ENCODE measurements at places on chromosomes 5 and 9.
A peak's percentile ranks its signal among the peaks of the same experiment; 100 is the strongest.

GRCh38 chr9:121367306-121368137 lies 2.5 kb downstream of the STOM start:
- peak overlapping the region; percentile 98 for H3K27ac ChIP-seq
- H3K4me3 ChIP-seq: peak overlapping the region; percentile 94
- H3K4me1 ChIP-seq: peaks cover 17% of the 10 kb centered on the region
- no peak for DNase-seq
- H3K36me3 ChIP-seq: no peaks in the 10 kb centered on the region

DNA sequence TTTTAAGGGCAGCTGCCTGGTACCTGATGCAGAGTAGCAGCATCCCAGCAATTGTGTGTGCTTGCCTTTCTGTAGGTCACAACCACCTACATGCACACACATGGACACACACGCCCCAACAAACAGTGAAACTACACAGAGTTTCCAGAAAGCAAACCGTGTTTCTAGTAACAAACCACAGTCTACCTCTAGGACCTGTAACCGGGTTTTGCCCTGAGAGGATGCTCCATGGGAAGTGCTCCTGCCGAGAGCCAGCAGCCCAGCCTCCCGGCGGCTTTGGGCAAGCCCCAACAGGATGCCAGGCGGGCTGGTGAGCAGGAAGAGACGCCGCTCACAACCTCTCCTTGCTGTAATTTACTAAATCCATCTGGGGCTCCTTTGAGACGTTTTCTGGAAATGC lies 4.1 kb upstream of the TCF7 start:
- peak overlapping the region; percentile 97 for H3K4me3 ChIP-seq
- H3K27me3 ChIP-seq: no peaks in the 10 kb centered on the region
- no peak for DNase-seq
- H3K36me3 ChIP-seq: no peaks in the 10 kb centered on the region

GRCh38 chr5:101678481-101679193 lies 617.4 kb downstream of the SLCO4C1 start:
- no peak overlapping the region for H3K27ac ChIP-seq
- DNase-seq: peak; percentile 23
- H3K27me3 ChIP-seq: peaks cover 3% of the 10 kb centered on the region
- H3K36me3 ChIP-seq: no peaks in the 10 kb centered on the region
- no peaks in the 10 kb centered on the region for H3K4me1 ChIP-seq
- H3K4me3 ChIP-seq: no peak overlapping the region

GRCh38 chr5:130759061-130759460 lies 406.0 kb downstream of the HINT1 start:
- no peak for DNase-seq
- H3K27me3 ChIP-seq: peaks cover 6% of the 10 kb centered on the region
- no peak overlapping the region for H3K27ac ChIP-seq
- no peaks in the 10 kb centered on the region for H3K4me1 ChIP-seq
- no peak overlapping the region for H3K4me3 ChIP-seq

GRCh38 chr5:131545845-131546244 lies 89.2 kb downstream of the RAPGEF6 start:
- no peak for DNase-seq
- H3K4me1 ChIP-seq: peaks cover 70% of the 10 kb centered on the region
- no peaks in the 10 kb centered on the region for H3K27me3 ChIP-seq
- H3K36me3 ChIP-seq: peaks cover 13% of the 10 kb centered on the region
- H3K27ac ChIP-seq: peak overlapping the region; percentile 94

GRCh38 chr5:143355710-143356109 lies 47.8 kb downstream of the NR3C1 start:
- DNase-seq: peak; percentile 78
- peaks cover 85% of the 10 kb centered on the region for H3K4me1 ChIP-seq
- H3K4me3 ChIP-seq: no peak overlapping the region
- H3K27ac ChIP-seq: peak overlapping the region; percentile 83
- H3K27me3 ChIP-seq: no peaks in the 10 kb centered on the region

DNA sequence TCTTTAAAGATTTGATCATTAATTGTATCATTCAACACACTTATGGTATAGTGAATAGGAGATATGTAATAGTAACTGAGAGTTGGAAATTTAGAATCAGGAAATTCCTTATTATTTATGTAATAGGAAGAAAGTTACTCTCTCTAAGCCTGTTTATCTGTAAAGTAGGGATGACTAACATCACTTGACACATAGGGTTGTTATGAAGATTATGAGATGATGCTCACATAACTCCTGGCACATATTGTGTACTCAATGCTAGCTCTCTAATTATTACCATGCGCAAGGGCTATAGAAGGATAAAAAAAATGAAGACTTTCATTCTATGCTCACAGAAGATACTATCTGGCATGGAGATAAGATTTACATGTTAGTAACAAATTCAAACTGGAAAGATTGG lies 149.9 kb downstream of the ISOC1 start:
- no peaks in the 10 kb centered on the region for H3K36me3 ChIP-seq
- no peak overlapping the region for H3K4me3 ChIP-seq
- H3K27ac ChIP-seq: no peak overlapping the region
- H3K27me3 ChIP-seq: no peaks in the 10 kb centered on the region

DNA sequence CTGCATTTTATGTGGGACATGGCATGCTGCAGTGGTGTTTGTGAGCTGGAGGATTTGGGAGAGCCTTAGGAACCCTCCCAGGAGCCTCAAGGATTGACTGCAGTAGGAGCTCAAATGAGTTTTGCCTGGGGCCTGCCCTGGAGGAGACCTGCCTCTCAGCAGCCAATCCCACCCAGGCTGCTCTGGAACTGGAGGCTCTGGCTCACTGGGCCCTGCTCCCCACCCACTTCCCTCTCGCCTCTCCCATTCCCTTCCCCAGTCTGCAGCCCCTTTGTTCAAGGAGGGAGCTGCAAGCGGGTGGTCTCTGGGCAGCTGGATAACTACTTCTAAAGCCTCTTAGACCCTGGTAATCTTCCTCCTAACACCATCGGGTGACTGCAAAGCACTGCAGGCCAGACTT lies 24.2 kb downstream of the KCNIP1 start:
- H3K36me3 ChIP-seq: no peaks in the 10 kb centered on the region
- H3K4me1 ChIP-seq: no peaks in the 10 kb centered on the region
- DNase-seq: no peak
- peaks cover 14% of the 10 kb centered on the region for H3K27me3 ChIP-seq
- H3K4me3 ChIP-seq: no peak overlapping the region

GRCh38 chr5:108093186-108093585 lies 288.7 kb downstream of the FBXL17 start:
- H3K36me3 ChIP-seq: peaks cover 3% of the 10 kb centered on the region
- DNase-seq: no peak
- no peak overlapping the region for H3K4me3 ChIP-seq
- no peaks in the 10 kb centered on the region for H3K27me3 ChIP-seq
- H3K4me1 ChIP-seq: no peaks in the 10 kb centered on the region

DNA sequence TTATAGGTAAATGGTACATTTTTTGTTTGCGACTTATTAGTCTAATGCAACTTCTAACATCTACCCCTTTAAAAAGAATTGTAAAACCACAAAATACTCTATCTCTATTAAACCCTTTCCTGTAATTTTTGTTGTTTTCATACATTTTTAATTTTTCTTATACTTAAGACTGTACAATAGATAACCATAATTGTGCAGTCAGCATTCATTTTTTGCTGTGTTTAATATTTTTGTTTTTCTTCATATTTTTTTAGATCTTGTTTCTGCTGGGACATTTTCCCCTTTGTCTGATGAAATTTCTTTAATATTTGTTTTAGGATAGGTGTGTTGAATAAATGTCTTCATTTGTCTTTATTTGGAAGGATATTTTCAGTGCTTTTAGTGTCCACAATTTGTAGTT lies 19.9 kb downstream of the OR1J1 start:
- no peak overlapping the region for H3K27ac ChIP-seq
- H3K36me3 ChIP-seq: no peaks in the 10 kb centered on the region
- no peak overlapping the region for H3K4me3 ChIP-seq
- no peak for DNase-seq
- no peaks in the 10 kb centered on the region for H3K4me1 ChIP-seq

DNA sequence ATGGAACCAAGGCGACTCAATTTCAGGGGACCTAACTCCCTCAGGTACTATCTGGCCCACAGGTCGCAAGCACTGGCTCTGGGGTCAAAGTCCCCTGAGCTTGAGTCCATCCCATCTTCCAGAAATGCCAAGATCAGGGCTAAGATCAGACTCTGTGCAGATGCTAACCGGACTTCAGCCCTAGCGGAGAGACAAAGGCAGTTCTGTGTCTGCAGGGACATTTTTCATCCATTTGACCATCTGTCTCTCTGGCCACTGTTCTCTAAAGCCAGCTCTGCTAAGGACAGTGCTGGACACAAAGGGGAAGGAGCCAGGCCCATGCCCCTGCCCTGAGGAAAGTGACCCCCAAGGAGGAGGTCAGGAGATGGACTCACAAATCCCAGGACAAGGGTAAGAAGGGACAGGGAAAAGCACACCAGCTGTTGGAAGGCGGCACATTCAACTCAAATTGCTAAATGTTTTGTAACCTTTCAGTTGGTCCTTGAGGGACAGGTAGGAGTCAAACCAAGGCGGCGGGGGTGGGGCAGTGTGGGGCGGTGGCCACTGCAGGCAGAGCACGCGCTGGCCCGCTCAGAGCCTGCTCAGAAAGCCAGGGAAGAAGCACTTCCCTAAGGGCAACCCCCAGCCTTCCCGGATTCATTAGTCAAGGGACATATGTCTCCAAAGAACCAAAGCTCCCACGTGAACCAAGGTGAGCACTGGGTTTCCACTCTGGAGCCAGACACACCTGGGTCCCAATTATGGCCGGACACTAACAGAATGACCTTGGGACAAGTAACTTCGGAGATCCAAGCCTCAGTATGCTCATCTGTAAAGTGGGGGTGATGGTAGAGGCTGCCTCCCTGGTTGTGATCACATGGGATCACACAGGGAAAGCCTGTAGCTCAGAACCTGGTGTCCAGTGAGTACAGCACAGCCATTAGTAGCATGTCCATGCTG lies 42.8 kb downstream of the STK10 start:
- peaks cover 66% of the 10 kb centered on the region for H3K36me3 ChIP-seq
- H3K4me3 ChIP-seq: no peak overlapping the region
- H3K27ac ChIP-seq: peak overlapping the region; percentile 90
- DNase-seq: no peak
- peaks cover 94% of the 10 kb centered on the region for H3K4me1 ChIP-seq

GRCh38 chr9:134320868-134321471 lies 5.3 kb upstream of the RXRA start:
- no peak overlapping the region for H3K27ac ChIP-seq
- peaks cover 11% of the 10 kb centered on the region for H3K4me1 ChIP-seq
- DNase-seq: no peak
- no peaks in the 10 kb centered on the region for H3K36me3 ChIP-seq
- H3K27me3 ChIP-seq: no peaks in the 10 kb centered on the region

GRCh38 chr5:137822984-137823383 lies 44.7 kb upstream of the MYOT start:
- H3K27me3 ChIP-seq: no peaks in the 10 kb centered on the region
- no peak for DNase-seq
- H3K4me3 ChIP-seq: no peak overlapping the region
- no peaks in the 10 kb centered on the region for H3K4me1 ChIP-seq
- no peak overlapping the region for H3K27ac ChIP-seq

DNA sequence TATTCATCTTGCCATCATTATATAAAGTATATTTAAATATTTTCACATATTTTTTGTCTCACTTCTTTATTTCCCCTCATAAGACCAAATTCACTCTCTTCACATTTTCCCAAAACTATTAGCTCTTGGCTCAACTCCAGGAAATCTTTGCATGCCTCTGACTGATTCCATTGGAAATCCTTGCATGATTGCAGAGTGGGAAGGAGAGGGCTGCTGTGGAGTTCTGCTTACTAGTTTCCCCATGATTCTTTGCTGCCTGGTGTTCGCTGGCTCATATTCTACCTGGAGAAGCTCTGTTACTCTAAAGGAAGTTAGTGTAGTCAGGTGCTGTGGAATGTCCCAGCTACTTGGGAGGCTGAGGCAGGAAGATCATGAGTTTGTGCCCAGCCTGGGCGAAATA lies 41.9 kb downstream of the LIX1 start:
- H3K4me1 ChIP-seq: no peaks in the 10 kb centered on the region
- peaks cover 8% of the 10 kb centered on the region for H3K27me3 ChIP-seq
- no peak for DNase-seq
- H3K4me3 ChIP-seq: no peak overlapping the region
- no peak overlapping the region for H3K27ac ChIP-seq

DNA sequence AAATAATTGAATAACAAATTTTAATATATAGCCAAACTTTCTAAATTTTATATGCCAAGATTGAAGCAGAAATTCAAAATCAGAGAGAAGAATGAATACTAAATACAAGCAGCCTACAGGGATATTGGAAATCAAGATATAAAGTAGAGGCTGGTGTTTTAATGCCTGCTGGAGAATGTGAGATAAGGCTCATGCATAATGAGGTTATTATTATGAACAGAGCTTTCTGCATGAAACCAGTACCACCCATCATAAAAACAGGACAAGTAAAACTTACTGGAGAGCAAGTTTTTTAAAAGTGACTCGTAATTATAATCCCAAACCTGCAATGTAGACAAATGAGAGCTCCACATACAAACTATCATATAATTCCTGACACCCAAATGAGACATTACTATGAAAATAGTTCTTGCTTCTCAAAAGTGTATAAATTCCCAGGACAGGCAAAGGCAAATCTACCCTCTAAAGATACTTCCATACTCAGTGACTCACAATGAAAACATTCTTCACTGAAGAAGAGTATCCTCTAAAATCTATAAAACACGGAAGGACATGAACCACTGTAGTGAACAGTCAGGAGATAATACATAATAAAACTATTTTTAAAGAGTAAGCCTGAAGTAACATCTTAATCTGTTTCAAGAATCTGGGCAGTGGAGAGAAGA lies 532.0 kb upstream of the GRAMD2B start:
- H3K36me3 ChIP-seq: no peaks in the 10 kb centered on the region
- no peaks in the 10 kb centered on the region for H3K27me3 ChIP-seq
- no peak overlapping the region for H3K4me3 ChIP-seq
- no peak for DNase-seq

DNA sequence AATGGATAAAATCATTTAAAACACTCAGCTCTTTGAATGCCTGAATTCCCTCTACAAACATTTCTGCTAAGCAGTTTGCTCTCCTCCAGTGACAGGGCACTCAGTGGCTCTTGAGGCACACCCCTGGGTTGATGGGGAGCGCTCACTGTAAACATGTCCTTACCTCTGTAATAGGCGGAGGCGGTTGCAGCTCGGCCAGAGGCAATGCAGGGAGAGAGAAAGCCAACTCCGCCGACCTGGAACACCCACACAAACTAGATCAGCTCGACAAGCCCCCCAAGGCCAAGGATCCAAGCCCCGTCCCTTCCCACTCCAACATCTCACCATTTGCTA lies 329 bp downstream of the CDC23 start:
- H3K36me3 ChIP-seq: no peaks in the 10 kb centered on the region
- H3K4me3 ChIP-seq: peak overlapping the region; percentile 99
- DNase-seq: no peak
- H3K27ac ChIP-seq: peak overlapping the region; percentile 94
- H3K27me3 ChIP-seq: no peaks in the 10 kb centered on the region
- H3K4me1 ChIP-seq: peaks cover 32% of the 10 kb centered on the region

GRCh38 chr5:57508211-57508610 lies 25.6 kb upstream of the ACTBL2 start:
- H3K27ac ChIP-seq: no peak overlapping the region
- DNase-seq: no peak
- H3K27me3 ChIP-seq: no peaks in the 10 kb centered on the region
- H3K4me1 ChIP-seq: no peaks in the 10 kb centered on the region

- no peak for DNase-seq
- no peak overlapping the region for H3K27ac ChIP-seq
- H3K4me1 ChIP-seq: peaks cover 10% of the 10 kb centered on the region
- no peaks in the 10 kb centered on the region for H3K27me3 ChIP-seq
These were observed 263.1 kb upstream of the PTGER4 start for GRCh38 chr5:40416588-40416987.
